Activated B cell treated with CpG ODN at 0.5 μM for 24 hours (primary cell): ENCODE measurements at places on chromosomes 1 and 21. TPM values are rescaled to one million over a fixed set of nuclear protein-coding genes. Genes with fewer than 3 reads are reported as not detected.

DNA sequence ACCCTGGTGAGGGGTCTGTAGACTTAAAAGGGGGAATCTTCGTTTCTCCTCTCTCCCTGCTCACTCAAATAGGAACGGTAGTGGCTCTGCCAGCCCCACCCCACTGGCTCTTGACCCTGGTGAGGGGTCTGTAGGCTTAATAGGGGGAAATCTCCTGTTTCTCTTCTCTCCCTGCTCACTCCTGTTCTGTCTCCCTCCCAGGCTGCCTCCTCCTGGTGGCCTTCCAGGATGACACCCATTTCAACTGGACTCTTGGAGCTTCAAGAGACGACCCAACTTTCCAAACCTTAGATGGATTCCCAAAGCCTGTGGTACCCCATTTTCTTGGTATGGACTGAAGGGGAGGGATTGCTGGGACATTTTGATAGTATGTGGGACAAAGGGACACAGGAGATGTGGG, 1.4 kb upstream of the EPHB2 start:
- H3K4me3 ChIP-seq, result no peak overlapping the region
- peaks cover 15% of the 10 kb centered on the region for H3K4me1 ChIP-seq

DNA sequence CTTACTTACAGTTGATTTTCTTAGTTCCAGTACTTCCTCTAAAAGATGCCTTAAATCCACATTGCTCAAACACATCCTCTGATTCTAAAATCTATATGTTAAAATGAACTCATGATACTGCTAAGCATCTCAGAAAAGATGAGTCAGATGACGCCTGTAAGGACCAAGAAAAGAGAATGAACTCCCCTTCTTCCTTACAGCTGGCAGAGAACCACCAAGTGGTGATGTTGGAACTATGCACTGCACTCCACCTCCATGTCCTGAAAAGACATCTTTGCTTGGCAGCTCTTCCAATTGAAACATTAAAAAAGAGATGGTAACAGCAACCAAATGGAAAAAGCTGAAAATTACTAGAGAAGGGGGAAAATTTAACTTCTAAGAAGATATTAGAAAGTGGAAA, 648.8 kb downstream of the PTPRC start:
- no peak overlapping the region for H3K27ac ChIP-seq
- peaks cover 24% of the 10 kb centered on the region for H3K4me1 ChIP-seq
- no peaks in the 10 kb centered on the region for H3K36me3 ChIP-seq
- DNase-seq, result no peak
- H3K4me3 ChIP-seq, result no peak overlapping the region

GRCh38 chr1:45804669-45804969, 1.2 kb downstream of the MAST2 start:
- DNase-seq, result no peak
- H3K36me3 ChIP-seq, result no peaks in the 10 kb centered on the region
- H3K27me3 ChIP-seq, result no peaks in the 10 kb centered on the region
- H3K4me3 ChIP-seq, result peak overlapping the region; percentile 92
- peak overlapping the region; percentile 69 for H3K27ac ChIP-seq

DNA sequence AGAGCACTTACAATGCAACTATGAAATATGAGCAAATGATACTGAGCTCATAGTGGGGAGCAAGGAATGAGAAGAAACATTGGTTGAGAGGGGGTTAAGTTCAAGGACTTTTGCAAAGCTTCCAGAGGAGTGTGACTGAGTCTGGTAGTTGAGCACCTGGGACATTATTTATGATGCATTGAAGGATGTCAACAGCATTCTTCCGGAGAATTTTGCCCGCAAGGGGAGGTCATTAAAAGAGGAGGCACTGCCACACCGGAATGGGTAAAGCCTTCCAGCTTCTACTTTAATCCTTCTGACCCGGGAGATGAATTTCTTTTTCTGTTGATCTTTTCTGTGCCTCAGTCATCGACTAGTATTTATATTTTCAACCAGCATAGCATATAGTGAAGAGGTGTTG, 208.4 kb upstream of the CAMK1G start:
- DNase-seq, result no peak
- H3K27ac ChIP-seq, result no peak overlapping the region
- H3K36me3 ChIP-seq, result no peaks in the 10 kb centered on the region
- no peak overlapping the region for H3K4me3 ChIP-seq
- no peaks in the 10 kb centered on the region for H3K27me3 ChIP-seq

DNA sequence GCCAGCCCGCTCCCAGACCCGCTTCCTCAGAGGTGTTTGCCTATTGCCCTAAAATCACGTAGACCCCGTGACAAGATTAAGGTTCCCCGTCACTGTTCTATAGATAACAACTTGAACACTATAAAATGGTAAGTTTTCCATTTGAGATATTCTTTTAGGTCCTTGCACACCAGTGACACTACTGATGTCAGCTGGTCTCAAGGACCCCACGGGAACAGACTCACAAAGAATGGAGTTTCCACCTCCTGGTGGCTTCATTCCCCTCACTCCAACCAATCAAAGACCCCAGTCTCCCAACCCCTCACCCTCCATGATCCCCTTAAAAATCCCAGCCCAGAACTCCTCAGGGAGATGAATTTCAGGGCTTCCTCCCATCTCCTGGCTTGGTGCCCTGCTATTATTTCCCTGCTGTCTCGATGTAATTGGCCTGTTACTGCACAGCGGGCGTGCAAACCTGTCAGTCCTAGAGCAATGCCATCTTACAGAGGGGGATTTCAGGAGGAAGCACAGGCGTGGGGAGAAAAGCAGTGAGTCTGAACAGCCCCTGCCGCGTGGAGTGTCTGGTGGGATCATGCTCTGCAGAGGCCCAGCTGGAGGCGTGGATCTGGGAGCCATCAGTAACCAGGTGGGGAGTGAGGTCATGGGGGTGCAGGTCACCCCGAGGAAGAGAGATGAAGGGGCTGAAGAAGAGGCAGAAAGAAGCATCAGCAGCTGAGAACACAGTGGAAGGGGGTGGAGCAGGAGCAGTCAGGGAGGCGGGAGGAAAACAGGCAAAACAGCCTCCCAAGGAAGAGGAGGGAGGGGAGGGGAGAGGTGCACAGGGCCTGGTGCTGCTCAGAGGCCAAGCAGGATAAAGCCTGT, 35.1 kb upstream of the LBR start:
- no peak for DNase-seq
- H3K27me3 ChIP-seq, result no peaks in the 10 kb centered on the region
- H3K4me3 ChIP-seq, result no peak overlapping the region
- no peaks in the 10 kb centered on the region for H3K36me3 ChIP-seq
- H3K27ac ChIP-seq, result no peak overlapping the region
- H3K4me1 ChIP-seq, result peaks cover 27% of the 10 kb centered on the region

DNA sequence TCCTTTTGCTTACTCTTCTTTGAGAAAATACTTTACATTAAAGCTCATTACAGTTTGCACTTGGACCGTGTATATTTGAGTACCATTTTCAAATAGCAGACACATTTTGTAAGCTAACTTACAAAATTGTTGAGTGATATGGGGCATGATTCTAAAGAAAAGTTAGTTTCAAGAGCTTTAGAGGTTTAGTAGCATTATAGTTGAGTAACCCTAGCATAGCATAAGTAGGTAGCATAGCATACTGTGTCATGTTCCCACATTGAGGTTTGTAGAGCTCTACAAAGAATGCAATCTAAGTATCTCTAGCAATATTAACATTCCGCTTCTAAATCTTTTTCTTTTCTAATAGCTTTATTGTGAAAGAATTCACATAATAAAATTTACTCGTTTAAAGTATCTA, 92.0 kb downstream of the ITSN1 start:
- no peaks in the 10 kb centered on the region for H3K36me3 ChIP-seq
- no peak overlapping the region for H3K4me3 ChIP-seq
- no peak overlapping the region for H3K27ac ChIP-seq

- H3K4me1 ChIP-seq, result peaks cover 91% of the 10 kb centered on the region
- DNase-seq, result no peak
- H3K27me3 ChIP-seq, result no peaks in the 10 kb centered on the region
- H3K36me3 ChIP-seq, result peaks cover 66% of the 10 kb centered on the region
- no peak overlapping the region for H3K4me3 ChIP-seq
Observed at GRCh38 chr1:36392836-36393235, 4.9 kb downstream of the LSM10 start.

DNA sequence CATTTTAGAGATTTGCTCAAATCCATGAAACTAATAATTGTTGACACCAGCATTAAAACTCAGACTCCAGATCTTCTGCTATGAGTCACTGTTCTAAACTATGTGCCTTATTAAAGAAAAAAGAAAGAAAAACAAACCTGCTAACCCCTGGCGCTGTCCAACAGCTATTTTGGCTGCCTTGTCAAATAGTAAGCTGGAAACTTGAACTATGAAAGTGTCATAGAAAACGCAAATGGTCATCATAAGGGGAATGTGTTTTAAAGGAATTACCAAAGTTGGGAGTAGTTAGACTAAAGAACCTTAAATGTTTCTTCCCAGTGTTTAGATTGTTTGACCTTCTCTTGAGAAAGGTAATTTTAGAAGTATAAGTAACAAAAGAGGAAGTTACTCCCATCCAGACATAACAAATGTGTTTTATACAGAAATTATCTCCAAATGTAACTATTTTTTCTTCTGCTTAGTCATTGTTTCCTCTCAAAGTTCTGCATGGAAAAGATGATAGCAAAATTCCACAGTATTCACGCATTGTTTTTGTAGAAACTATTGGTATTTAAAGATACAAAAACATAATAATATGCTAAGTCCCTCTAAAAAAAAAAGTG, 272.4 kb downstream of the TPR start:
- H3K4me3 ChIP-seq, result no peak overlapping the region
- peaks cover 12% of the 10 kb centered on the region for H3K4me1 ChIP-seq
- no peak overlapping the region for H3K27ac ChIP-seq
- DNase-seq, result no peak
- H3K36me3 ChIP-seq, result no peaks in the 10 kb centered on the region
- no peaks in the 10 kb centered on the region for H3K27me3 ChIP-seq

DNA sequence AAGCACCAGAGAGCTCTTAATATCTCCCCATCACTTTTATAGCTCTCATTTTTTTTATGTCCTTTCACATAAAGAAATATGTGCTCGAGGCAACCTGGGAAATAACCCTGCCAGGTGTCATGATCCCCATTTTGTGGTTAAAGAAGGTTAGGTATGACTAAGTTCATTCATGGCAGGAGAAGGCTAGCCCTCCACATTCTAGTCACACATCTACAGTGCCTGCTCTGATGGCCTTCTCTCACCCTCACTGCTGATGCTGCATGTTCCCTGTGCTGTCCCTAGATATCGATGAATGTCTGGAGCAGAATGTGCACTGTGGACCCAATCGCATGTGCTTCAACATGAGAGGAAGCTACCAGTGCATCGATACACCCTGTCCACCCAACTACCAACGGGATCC, 187.5 kb downstream of the TPR start:
- H3K4me3 ChIP-seq, result no peak overlapping the region
- no peaks in the 10 kb centered on the region for H3K36me3 ChIP-seq
- H3K4me1 ChIP-seq, result peaks cover 10% of the 10 kb centered on the region
- no peaks in the 10 kb centered on the region for H3K27me3 ChIP-seq

GRCh38 chr21:42861848-42862400, 17.4 kb downstream of the WDR4 start:
- peaks cover 2% of the 10 kb centered on the region for H3K4me1 ChIP-seq
- no peak for DNase-seq
- H3K27me3 ChIP-seq, result no peaks in the 10 kb centered on the region
- no peak overlapping the region for H3K27ac ChIP-seq

DNA sequence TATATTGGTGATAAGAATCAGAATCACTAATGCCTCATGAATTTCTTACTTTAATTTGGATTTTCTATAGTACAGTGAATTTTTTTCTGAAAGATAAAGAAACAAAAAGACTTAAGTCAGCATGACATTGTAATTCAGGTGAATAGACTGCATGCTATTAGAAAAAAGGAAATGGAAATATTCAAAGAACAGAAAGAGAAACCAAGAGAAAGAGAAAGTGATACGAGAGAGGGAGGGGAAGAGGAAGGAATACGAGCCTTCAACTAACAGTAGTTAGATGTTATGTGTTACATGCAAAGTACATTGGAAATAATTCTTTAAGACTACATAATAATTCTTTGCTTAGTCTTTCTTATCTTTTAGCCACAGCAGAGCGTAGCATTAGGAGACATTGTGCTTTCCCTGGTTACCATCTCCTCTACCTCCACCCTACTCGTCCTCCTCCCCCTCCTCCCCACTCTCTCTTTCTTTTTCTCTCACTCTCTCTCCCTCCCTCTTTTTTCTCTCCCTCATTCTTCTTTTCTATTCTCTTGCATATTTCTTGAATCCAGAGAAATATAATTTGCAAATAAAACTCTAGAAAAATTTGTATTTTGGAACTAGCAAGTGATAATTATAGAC, 46.4 kb upstream of the ADGRL4 start:
- H3K36me3 ChIP-seq, result no peaks in the 10 kb centered on the region
- H3K27ac ChIP-seq, result no peak overlapping the region
- no peaks in the 10 kb centered on the region for H3K4me1 ChIP-seq
- no peaks in the 10 kb centered on the region for H3K27me3 ChIP-seq
- H3K4me3 ChIP-seq, result peak overlapping the region; percentile 26

GRCh38 chr1:207186503-207186902, 82.5 kb downstream of the C4BPA start:
- no peak overlapping the region for H3K4me3 ChIP-seq
- H3K36me3 ChIP-seq, result no peaks in the 10 kb centered on the region
- H3K27ac ChIP-seq, result no peak overlapping the region
- H3K27me3 ChIP-seq, result no peaks in the 10 kb centered on the region
- no peak for DNase-seq

- H3K27ac ChIP-seq, result no peak overlapping the region
- H3K36me3 ChIP-seq, result no peaks in the 10 kb centered on the region
- H3K4me3 ChIP-seq, result no peak overlapping the region
- peaks cover 10% of the 10 kb centered on the region for H3K4me1 ChIP-seq
- DNase-seq, result no peak
Observed at GRCh38 chr1:186183219-186183618, 191.8 kb downstream of the TPR start.

- H3K4me3 ChIP-seq, result no peak overlapping the region
- H3K36me3 ChIP-seq, result no peaks in the 10 kb centered on the region
- no peaks in the 10 kb centered on the region for H3K4me1 ChIP-seq
- no peak for DNase-seq
Observed at GRCh38 chr1:74333244-74333643, 98.1 kb downstream of the TNNI3K start.

DNA sequence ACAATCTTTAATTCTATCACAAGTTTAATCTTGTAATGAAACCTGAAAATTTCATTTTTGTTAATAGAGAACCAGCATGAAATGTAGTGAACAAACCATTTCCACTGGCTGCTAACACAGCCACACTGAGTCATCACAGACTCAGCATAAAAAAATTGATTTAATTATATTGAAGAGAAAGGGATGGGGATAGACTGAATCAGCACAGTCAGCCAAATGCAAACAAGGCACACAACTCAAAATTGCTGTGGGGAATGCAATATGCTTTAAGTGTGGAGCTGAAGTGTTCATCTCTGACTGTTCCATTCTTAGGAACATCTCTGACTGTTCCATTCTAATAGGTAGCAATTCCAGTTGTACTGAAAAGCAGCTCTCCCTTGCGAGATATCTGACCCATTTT, 299.8 kb downstream of the MRPL39 start:
- H3K27me3 ChIP-seq, result no peaks in the 10 kb centered on the region
- H3K4me1 ChIP-seq, result no peaks in the 10 kb centered on the region
- H3K36me3 ChIP-seq, result peaks cover 10% of the 10 kb centered on the region
- no peak for DNase-seq

Gene OR6N1
- not detected in 2 replicates for total RNA-seq

Gene ERG
- not detected in 2 replicates for total RNA-seq

Gene FAM151A
- not detected in 2 replicates for total RNA-seq

Gene RNU1-3
- 3,526 and 4,195 TPM in 2 replicates for total RNA-seq

Gene CELA3B
- total RNA-seq, result not detected in 2 replicates

Gene ERI3
- 36.2 and 37.9 TPM in 2 replicates for total RNA-seq

Gene AKR7A3
- total RNA-seq, result 0.61 and 0.80 TPM in 2 replicates
